ENCODE measurements at places on chromosomes 16 and 17. TPM values are rescaled to one million over a fixed set of nuclear protein-coding genes. Genes with fewer than 3 reads are reported as not detected.
A peak's percentile ranks its signal among the peaks of the same experiment; 100 is the strongest.

- DNase-seq = peak; percentile 82
Observed at GRCh38 chr17:79019632-79020584, 4.1 kb upstream of the C1QTNF1 start.

- no peak for DNase-seq
Observed at GRCh38 chr16:85539084-85539483, 74.0 kb upstream of the GSE1 start.

DNA sequence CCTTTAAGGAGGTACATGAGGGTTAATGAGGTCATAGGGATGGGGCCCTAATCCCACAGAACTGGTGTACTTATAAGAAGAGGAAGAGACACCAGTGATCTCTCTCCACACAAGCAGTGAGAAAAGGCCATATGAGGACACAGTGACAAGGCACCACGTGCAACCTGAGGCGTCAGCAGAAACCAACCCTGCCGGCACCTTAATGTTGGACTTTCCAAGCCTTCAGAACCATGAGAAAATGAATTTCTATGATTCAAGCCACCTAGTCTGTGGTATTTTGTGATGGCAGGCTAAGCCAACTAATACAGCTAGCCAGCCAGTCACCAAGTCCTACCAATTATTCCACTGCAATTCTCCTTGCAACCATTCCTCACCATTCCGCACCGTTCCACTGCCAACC is 39.5 kb downstream of the COPRS start:
- DNase-seq = no peak

DNA sequence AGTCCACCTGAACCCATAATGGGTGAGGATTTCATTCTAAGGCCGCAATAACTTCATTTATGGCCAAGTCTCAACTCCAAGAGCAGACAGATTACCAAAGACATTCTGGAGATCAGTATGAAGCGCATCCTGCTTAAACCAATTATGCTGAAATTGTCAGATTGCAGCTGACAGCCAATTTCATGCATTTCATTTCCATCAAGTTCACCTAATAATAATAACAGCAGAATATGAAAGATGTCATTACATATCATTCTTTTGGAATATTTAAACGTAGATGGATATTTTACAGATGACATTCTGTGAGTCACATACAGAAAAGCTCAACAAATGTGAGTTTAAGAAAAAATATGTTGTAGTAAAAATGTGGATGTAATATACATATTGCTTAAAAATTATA is 54.9 kb upstream of the NACA2 start:
- no peak for DNase-seq

DNA sequence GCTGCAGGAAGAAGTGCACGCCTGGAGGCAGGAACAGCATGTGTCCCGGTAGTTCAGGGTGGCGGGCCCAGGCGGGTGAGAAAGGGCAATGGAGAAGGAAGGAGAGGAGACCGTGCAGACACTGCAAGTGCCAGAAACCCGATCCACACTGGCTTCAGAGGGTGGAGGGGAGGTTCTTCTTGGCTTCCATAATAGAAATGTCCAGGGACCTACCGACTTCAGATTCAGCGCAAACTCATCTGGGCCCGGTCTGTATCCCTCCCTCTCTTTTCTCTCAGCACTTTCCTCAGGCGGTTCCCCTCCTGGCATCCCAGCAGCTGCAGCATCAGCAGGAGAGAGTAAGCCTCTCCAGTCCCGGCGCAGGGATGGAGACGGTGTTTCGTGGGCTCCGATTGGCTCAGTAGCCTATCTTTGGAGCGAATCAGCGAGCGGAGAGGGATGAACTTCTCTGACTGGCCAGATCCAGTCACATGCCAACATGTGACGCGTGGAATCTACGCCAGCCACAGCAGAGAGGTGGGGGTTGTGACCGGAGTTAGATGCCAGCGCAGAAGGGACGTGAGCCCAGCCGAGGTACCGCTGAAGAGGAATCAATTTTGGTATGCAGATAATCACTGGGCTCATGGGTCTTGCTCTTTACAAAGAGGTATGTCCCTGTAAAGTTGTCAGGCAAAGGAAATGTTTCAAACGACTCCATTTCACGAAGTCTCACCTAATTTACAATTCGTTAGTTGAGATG is 1.9 kb upstream of the PRPSAP2 start:
- peak; percentile 95 for DNase-seq

GRCh38 chr17:78572239-78573205 is 4.7 kb downstream of the DNAH17 start:
- DNase-seq = no peak

- DNase-seq = no peak
Observed at GRCh38 chr16:89357055-89357816, 133.1 kb downstream of the ANKRD11 start.

GRCh38 chr17:39138431-39139160 is 12.8 kb downstream of the PLXDC1 start:
- DNase-seq = no peak

DNA sequence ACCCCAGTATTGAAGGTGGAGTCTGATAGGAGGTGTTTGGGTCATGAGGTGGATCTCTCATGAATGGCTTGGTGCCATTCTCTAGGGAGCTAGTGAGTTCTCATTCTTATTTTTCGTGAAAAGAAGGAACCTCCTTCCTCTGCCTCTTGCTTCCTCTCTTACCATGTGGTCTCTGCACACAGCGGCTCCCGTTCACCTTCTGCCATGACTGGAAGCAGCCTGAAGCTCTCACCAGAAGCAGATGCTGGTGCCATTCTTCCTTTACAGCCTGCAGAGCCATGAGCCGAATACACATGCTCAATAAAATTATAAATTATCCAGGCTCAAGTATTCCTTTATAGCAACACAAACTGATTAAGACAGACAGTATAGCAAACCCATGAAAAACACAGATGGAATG is 545.1 kb upstream of the C16orf82 start:
- DNase-seq = no peak

DNA sequence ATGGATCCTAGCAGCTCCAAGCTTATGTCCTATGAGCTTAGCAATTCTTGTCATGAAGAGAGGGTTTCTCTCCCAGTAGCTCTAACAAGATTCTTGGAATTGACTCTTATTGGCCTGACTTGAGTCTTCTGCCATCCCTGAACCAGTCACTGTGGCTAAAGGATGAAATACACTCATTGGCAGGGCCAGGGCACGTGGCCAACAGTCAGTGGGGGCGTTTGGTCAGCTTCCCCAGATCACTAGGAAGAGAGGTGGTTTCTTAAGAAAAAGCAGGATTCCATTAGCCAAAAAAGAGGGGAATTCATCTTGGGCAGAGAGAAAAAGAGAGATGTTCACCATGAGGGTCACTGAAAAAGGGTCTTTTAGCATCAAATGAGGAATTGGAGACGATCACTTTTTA is 363.2 kb downstream of the SNX29 start:
- DNase-seq = no peak

DNA sequence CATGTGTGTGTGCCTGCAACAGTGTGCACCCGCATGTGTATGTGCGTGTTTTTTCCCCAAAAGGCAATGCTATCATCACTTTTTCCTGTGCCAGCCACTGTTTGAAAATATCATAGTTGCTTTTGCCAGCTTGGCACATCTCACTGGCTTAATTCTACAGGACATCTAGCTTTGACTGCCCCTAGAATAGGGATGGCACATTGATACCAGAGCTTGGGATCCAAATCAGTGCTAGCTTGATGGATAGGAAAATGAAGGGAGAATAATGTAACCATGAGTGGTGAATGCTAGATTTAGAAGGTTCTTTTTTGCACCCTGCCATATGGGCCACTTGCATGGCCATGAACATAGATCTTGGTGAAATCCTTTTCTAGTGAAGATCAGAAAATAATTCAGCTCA is 72.7 kb downstream of the HS3ST4 start:
- no peak for DNase-seq

DNA sequence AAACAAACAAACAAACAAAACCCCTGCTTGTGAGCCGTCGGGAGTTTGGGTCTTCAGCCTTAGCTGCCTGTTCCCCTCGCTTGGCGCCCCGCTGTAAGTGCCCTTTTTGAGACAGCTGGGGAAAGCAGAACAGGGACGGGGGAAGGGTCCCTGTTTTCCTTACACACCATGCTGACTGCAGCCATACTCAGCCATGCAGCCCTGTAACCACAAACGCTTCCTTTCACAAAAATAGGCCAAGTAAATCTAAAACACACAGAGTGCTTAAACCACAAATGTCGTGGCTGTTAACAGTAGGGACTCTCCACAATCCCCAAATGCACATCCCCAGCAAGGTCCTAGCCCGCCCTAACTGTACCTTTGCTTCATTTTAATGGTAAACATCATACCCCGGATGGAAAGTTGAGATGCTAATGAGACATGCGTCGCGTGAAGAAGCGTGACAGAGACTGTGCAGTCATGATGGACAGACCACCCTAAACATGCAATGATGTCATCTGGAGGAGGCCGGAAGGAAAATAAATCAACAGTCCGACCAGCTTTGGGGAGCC is 129.9 kb downstream of the MGAT5B start:
- DNase-seq = no peak

- DNase-seq = no peak
Observed at GRCh38 chr16:88901718-88902337, 35.4 kb upstream of the PABPN1L start.

DNA sequence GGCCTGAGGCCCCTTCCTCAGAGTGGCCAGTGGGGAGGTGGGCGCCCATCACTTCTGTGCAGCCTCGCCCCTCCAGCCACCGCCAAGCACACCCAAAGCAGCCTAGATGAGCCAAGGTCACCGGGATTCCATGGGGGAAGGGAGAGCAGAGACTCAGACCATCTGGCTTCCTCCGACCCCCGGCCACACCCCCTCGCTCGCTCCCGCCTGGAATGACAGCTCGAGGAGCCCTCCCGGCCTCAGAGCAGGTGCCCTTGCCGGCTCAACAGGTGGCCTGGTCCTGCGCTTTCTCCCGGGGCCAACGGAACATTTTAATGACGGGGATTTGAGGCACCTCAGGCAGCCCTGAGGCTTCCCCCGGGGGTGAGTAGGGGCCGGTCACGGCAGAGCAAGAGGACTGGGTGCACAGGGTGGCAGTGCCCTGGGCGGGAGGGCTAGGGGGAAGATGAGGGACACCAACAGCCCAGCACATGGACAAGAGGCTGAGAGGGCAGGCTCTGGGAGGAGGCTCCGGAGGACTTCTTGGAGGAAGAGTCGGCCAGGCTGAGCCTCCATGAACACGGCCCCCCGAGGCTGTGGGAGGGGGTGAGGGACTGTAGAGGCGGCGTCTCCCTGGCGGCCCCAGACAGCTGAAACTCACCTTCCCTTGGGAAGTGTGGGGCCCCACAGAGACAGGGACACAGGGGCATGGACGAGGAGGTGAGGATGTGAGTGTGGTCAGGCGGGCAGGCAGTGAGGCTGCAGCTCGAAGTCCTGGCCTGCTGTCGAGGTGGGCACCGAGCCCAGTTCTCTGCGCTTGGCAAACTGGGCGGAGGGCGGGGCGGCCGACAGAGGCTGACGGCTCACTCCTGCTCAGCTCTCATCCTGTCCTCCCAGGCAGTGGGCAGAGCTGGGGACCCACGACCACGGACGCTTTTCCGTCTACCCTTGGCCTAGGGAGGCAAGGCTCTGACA is 12.5 kb upstream of the C1QTNF8 start:
- DNase-seq = no peak

DNA sequence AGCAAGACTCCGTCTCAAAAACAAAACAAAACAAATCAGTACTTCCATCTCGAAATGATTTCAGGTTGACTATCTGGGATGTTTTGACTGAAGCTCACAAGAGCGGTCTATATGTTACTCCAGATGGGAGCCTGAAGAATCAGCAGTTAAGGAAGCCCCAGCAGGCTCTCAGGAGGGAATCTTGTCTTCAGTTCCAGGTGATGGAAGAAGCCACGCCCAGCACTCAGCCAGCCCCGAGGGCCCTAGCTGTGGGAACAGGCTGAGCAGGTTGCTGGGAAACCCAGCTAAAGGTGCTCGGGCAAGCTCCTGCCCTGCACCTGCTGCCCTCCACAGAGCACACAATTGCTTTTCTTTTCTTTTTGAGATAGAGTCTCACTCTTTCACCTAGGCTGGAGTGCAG is 32.4 kb downstream of the WIPI1 start:
- DNase-seq = peak; percentile 34

- DNase-seq = peak; percentile 69
Observed at GRCh38 chr16:9033125-9033830, 58.2 kb upstream of the HAPSTR1 start.

- no peak for DNase-seq
Observed at GRCh38 chr17:17523001-17523730, 27.0 kb upstream of the RASD1 start.

DNA sequence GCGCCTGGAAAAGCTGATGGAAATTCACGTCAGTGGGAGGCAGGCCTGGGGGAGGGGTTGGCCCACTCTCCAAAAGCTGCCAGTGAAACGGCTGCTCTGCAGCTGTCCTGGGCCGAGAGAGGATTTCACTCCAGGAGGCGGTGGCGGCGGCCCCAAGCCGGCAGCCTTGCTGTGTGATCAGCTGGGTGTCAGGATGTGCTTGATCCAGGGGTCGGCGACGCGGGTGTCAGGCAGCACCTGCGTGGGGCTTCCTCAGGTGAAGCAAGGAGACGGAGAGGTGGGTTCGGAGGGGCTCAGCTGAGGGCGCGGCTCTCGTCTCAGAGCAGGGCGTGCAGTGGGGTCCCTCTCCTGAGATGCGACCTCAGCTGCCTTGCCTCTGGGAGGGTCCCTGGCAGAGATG is 7.0 kb downstream of the CBFA2T3 start:
- DNase-seq = no peak

GRCh38 chr17:80441133-80441578 is 26.2 kb downstream of the ENDOV start:
- no peak for DNase-seq

GRCh38 chr17:63125987-63126386 is 160.0 kb downstream of the TANC2 start:
- no peak for DNase-seq

DNA sequence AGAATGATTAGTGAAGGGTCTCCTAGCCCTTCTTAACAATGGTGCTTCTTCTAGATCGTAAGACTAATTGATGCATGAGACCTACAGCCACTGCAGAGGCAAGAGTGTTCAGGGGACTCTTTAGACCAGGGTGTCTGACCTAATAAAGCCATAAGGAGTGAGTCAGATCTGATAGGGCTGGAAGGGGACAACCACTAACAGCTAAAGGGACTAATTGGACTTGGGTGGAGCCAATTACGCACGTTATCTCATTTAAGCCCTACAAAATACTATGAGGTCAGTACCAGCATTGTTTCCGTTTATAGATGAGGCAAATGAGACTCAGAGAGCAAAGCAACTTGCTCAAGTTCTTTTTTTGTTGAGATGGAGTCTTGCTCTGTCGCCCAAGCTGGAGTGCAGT is 14.5 kb upstream of the RNF222 start:
- DNase-seq = no peak

The AOC3 gene
- total RNA-seq = 5.3 TPM

The FAM20A gene
- total RNA-seq = 0.72 TPM

The SPNS3 gene
- total RNA-seq = 0.90 TPM

The KRT222 gene
- not detected for total RNA-seq

The ZFPM1 gene
- 12.5 TPM for total RNA-seq

The TLCD2 gene
- total RNA-seq = 30.2 TPM

The ZNF771 gene
- total RNA-seq = 3.5 TPM

The STH gene
- total RNA-seq = not detected

The TEX19 gene
- not detected for total RNA-seq

Data from colonic mucosa (tissue), 4 donors.